AG04450 (cell line): ENCODE measurements at places on chromosomes 3 and 15. TPM values are rescaled to one million over a fixed set of nuclear protein-coding genes. Genes with fewer than 3 reads are reported as not detected.

The GPR171 gene
- not detected in 2 replicates for polyA plus RNA-seq

The GASK1A gene
- polyA plus RNA-seq: 0.43 and 0.46 TPM in 2 replicates

The CCDC66 gene
- 7.8 and 12.9 TPM in 2 replicates for polyA plus RNA-seq

The HTR3E gene
- polyA plus RNA-seq: not detected in 2 replicates

The HCLS1 gene
- 0.51 and 0.69 TPM in 2 replicates for polyA plus RNA-seq

The CFAP91 gene
- not detected in 2 replicates for polyA plus RNA-seq

The SLC27A2 gene
- polyA plus RNA-seq: 0.11 TPM in 1 of 2 replicates, not detected in the other

DNA sequence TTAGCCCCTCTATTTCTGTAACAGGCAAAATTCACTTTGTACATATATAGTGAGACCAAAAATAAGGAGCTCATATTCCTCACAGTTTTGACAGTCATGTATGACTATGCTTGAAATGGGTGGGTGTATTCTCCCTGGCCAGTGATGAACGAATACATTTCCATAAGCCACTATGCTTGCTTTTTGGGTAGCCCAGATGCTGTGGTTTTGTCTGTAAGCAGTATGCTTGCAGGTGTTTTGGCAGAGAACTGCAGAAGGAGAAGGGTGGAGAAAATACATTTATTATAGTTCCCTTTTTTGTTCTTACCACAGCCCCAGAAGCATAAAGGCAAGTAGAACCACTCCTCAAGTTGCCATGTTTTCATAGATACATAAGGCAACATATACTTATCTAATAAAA lies 131.2 kb downstream of the RBMS3 start:
- DNase-seq: no peak

DNA sequence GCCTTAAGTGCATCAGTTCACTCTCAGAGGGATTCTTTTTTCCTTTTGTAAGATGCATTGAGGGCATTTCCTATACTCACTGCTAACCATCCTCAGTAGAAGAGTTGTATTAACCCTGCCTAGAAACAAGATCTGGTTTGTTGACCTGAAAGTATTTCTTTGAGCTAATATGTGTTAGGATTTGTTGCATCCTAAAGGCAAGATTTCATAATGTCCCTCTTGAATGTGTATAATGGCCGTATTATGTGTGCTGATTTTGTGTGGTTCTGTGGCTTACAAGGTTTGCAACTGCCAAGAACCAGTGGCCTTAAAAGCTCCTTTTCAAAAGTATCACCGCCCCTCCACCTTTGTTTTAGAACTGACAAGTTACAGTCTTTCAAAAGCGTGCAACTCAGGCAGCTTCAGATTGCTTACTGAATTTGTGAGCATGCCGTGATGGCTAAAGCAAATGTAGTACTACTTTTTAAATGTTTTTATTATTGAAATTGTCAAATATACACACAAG lies 182.0 kb upstream of the BHLHE40 start:
- DNase-seq: no peak

DNA sequence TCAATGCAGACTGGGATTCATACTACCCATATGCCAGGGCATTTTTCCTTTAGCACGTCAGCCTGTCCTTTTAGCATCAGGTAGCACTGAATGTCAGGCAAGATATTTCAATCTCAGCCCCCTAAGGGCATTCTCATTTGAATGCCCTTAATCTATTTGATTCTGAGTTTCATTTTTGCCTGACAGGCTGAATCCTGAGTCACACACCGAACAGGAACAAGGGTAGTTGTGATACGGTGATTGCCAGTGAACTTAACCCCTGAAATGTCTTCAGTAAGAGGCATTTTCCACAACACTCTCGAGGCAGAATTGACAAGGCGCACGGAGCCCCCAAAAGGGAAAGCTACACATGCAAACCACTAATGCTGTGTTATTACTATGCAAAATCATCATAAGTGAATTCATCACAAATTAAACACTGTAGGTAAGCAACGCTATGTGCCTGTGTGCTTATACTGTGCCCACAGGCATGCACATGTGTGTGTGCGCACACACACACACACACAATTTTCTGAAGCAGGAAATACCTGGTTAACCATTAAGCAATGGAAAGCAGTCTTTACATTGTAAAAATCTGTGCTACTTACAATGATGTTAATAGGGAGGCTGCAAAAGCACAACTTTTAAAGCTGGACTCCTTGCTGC lies 130.4 kb downstream of the ZNF385D start:
- DNase-seq: no peak

- no peak for DNase-seq
Measured at GRCh38 chr15:50774450-50774849, 8.9 kb upstream of the SPPL2A start.

- no peak for DNase-seq
Measured at GRCh38 chr3:184261854-184262763, 756 bp upstream of the CAMK2N2 start.

DNA sequence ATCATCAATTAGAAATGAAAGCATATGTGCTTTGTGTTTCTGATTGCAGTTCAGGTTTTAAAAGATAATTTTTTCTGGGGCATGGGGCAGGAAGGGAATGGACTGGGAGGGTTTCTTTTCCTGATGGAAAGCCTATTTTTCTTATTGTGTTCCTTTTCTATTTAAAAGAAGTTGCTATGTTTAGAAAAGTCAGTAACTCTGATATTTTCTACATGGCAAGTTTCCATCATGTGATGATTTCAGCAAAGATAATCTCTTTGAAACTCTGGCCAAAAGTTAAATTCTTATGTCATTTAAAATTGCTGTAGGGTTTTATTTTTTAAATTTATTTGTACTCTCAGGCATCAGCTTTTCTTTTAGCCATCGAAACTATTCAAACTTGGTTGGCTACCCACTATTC lies 601.2 kb downstream of the FOXP1 start:
- no peak for DNase-seq

DNA sequence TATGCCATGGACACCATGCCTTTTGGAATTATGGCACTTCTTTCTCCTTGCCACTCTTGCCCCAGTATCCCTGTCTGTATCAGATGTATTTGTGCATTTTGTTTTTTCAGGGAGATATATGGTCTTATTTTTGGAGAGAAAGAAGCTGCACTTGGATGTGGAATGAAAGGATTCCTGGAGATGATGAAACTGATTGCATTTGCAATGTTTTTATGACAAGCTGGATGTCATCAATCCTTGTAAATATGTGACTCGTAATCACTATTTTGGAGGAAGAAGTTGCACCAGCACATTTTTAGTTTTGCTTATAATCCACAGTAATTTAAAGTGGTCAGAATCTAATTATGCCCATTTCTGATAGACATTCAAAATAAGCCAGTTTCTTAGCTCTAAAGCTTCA lies 165.0 kb downstream of the NR1D2 start:
- DNase-seq: no peak

DNA sequence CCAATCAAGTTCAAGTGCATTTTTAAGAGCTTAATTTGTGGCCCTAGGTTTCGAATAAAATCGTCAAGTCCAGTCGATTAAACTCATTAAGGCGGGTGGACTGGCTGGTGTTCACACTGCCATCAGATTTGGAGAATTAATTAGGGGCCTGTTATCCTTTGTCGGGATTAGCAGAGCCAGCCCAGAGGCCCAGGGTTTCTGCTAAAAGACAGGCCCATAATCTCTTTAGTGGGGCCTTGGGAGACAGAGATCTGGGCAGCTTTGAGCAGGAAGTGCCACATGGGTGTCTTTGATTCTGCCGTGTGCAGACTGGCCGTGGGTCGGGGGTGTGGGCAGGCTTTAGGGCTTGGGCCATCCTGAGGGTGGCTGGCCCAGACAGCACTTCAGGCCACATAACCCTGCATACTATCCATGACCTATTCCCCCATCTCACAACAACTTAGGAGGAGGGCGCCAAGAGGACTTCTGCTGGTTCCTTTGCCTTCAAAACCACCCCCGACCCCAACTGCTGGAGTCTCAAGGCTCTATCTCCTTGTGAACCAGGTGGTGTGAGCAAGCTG lies 94.7 kb downstream of the PLXNA1 start:
- DNase-seq: no peak

GRCh38 chr3:58564456-58565160 lies 12.6 kb downstream of the FAM107A start:
- peak; percentile 11 for DNase-seq

- no peak for DNase-seq
Measured at GRCh38 chr15:42264795-42265194, 8.2 kb upstream of the GANC start.

DNA sequence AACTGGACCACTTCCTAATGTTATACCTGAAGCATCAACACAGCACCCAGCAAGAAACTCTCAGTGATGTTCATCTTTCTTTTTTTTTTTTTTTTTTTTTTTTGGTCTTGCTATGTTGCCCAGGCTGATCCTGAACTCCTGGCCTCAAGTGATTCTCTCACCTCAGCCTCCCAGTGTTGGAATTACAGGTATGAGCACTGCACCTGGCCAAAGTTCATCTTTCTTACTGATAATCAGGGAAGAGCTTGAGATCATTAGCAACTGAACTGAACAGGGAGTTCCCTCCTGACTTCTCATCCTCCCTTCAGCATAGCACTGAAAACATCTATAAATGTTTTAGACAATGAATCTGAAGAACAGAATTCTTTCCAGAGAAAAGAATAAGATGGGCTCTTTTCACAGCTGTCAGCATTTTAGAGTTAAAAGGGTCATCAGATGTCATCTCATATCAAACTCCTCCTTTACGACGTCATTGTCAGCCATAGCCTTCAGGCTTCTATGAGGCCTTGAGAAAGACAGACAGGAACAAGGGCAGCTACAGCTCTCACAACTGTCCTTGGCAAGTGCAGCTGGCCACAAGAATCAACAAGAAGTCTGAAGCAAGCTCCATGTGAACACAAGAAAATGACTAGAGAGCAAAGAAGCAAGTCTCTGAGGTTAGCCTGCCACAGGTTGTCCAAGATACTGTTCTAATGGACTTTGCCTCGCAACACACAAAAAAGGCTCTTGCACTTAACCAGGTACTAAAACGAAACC lies 33.8 kb downstream of the SCAP start:
- DNase-seq: no peak

- no peak for DNase-seq
Measured at GRCh38 chr3:32303399-32303747, 64.9 kb downstream of the CMTM8 start.

GRCh38 chr3:121574449-121574848 lies 6.7 kb downstream of the ARGFX start:
- peak; percentile 2 for DNase-seq

DNA sequence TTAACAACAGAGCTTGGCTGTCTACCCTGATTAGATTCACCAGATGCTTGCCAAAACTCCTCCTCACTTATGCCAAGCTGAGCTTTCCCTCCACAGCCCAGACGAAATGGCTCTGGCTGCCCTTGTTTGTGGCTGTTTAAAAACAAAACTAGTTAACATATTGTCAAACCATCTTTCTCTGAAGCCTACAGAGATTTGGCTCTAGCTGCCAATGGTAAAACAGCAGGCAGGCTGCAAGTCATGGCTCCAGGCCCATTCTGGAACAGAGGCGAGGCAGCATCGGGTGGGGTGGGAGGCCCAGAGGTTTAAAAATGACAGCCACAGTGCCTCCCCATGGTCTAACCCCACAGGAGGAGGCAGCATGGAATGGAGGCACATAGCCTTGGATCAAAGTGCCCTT lies 75.9 kb downstream of the SCN5A start:
- DNase-seq: no peak

DNA sequence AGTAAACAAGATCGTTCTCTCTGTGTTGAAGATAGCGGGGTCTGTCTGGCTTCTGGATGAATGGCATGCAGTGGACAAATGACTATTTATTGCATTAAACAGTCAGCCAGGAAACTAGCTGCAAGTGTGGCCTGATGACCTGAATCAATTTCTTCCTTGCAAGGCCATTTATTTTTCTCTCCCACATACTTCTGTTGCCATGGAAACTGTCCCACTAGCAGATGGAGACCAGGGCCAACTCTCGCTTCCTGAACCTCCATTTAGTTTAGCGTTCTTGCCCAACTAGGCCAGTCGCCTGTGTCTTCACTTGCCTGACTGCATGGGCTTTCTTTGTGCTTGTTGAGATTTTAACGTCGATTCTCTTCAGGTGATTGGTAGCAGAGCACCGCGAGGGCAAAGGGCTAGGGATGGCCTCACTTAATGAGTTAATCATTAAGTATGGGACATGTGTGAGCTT lies 27.6 kb downstream of the LMCD1 start:
- DNase-seq: peak; percentile 20

DNA sequence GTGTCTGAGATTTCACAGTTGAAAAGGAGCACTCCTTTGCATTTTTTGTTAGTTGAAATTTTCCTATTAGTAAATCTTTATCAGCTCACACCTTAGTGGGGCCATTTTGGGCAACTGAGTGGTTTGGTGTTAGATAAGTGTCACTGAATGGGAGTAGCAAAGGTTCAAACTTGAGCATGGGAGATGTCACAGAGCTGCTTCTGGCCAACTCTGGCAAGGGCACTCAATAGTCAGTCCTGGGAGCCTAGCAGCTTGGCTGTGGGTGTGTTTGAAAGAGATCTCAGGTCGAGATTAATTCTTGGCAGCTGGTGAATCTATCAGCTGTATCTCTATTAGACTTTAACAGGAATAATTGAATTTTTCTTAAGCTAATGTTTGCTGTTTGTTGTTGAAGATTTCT lies 579.3 kb downstream of the EDEM1 start:
- DNase-seq: no peak

- DNase-seq: no peak
Measured at GRCh38 chr3:149523512-149524299, 49.2 kb downstream of the TM4SF4 start.
